Cerebellum (tissue), 4 donors: ENCODE measurements at places on chromosomes 2 and 18. TPM values are rescaled to one million over a fixed set of nuclear protein-coding genes. Genes with fewer than 3 reads are reported as not detected.

TMEM247 gene
- total RNA-seq = not detected

DNA sequence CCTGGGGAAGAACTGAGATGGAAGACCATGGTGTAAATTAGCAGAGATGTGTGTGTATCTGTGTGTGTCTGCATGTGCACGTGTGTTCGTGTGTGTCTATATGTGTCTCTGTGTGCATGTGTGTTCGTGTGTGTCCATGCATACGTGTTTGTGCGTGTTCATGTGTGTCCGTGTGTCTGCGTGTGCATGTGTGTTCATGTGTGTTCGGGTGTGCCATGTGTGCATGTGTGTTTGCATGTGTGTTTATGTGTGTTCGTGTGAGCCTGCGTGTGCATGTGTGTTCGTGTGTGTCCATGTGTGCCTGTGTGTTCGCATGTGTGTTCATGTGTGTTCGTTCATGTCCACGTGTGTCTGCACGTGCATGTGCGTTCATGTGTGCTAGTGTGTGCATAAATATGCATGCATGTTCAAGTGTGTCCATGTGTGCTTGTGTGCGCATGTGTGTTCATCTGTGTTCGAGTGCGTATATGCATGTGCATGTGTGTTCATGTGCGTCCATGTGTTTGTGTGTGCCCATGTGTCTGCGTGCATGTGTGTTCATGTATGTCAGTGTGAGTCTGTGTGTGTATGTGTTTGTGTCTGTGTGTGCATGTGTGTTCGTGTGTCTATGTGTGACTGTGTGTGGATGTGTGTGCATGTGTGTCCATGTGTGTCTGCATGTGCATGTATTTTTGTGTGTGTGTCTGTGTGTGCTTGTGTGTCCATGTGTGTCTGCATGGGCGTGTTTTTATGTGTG lies 3.1 kb downstream of the NEU2 start:
- no peak for DNase-seq

RNF144A gene
- total RNA-seq = 53.9 TPM

DNA sequence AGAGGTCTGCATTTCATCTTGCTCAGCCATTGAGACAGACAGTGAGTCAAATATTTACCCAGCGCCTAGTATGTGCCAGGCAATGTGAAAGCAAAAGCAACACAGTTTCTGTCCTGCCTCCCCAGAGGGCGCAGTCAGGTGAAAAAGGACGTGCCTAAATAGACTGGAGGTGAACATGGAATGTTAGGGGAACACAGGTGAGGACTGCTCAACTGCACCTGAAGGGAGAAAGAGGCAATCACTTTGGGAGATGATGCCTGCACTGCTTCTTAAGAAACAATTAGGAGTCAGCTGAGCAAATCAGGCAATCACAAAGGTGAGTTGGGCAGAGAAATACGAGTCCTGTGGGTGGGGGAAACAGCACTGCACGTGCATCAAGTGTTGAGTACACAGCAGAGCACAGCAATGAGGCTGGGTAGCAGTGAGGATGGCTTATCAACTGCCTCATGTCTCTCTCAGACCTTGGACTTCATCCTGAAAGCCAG lies 218.3 kb upstream of the SMAD7 start:
- no peak for DNase-seq

DNA sequence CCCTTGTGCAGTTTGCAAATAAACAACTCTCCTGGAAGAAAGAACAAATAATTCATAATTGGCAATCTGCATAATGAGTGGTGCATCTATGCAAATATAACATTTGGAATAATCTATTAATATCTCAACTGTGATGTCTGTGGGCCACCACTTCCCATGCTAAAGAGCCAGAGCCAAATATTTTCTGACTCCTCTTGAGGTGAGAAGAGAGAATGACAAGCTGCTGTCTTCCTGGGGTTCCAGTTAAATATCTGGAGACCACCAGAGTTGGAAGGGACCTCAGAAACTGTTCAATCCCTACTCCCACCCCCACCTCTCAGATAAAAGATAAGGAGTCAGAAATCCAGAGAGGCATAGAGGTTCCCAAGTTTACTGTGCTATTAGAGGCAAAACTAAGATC lies 241.0 kb upstream of the SLC14A2 start:
- DNase-seq = no peak

GRCh38 chr18:57141208-57142129 lies 5.4 kb upstream of the BOD1L2 start:
- no peak for DNase-seq

SETBP1 gene
- total RNA-seq = 46.3 TPM

NYAP2 gene
- 21.1 TPM for total RNA-seq

FAHD2A gene
- total RNA-seq = 31.4 TPM

DNA sequence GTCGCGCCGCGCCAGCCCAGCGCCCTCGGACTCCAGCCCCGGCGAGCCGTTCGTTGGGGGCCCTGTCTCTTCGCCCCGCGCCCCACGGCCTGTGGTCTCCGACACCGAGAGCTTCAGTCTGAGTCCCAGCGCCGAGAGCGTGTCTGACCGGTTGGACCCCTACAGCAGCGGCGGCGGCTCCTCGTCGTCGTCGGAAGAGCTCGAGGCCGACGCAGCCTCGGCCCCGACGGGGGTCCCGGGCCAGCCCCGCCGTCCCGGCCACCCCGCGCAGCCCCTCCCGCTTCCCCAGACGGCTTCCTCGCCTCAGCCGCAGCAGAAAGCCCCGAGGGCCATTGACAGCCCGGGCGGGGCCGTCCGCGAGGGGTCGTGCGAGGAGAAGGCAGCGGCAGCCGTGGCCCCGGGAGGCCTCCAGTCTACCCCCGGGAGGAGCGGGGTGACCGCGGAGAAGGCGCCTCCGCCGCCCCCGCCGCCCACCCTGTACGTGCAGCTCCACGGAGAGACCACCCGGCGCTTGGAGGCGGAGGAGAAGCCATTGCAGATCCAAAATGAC lies 1.4 kb downstream of the PHLPP1 start:
- peak; percentile 17 for DNase-seq

- DNase-seq = no peak
Measured at GRCh38 chr2:184455624-184456023, 142.7 kb upstream of the ZNF804A start.
